ENCODE measurements at places on chromosomes 7 and 10. TPM values are rescaled to one million over a fixed set of nuclear protein-coding genes. Genes with fewer than 3 reads are reported as not detected.
A peak's percentile ranks its signal among the peaks of the same experiment; 100 is the strongest.

DNA sequence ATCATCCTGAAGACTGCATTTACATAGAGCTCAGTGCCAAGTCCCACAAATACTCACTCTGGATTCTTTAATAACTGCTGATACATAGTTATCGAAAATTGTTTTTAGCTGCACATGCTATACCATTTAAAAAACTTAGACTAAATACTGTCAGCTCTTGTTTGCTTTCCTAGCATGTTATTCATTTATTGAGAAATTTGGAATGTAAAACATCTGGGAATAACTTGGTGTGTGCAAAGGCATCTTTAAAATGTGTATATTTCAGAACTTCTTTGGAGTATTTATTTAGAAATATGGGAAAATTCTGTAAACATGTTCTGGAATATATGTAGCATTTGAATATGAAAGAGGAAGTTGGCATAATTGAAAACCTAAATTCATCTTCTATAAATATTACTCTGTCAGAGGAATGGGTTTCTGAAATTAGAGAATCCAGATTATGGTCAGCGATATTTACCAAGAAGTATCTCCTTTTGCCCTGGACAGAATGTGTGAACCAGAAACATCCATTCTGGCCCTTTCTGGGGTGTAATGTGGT is 119.7 kb downstream of the ARID5B start:
- DNase-seq, result no peak

- DNase-seq, result no peak
Observed at GRCh38 chr7:40470091-40470592, 335.3 kb downstream of the SUGCT start.

GRCh38 chr10:49079499-49079898 is 35.8 kb downstream of the VSTM4 start:
- no peak for DNase-seq

Gene TAS2R41
- 0.46 TPM for total RNA-seq

Gene PLAC9
- total RNA-seq, result not detected

DNA sequence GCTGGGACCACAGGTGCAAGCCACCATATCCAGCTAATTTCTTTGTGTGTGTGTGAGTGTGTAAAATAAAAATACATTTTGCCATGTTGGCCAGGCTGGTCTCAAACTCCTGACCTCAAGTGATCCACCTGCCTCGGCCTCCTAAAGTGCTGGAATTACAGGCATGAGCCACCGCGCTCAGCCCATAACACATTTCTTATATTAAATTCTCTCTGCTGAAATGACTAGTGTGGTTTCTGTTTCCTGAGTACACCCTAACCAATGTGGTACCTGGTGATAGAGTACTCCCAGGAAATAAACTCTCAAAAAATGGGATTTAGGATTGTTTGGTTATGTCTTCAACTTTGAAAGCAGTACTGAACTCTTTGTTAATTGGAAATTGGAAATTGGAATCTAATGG is 19.4 kb upstream of the FHIP2A start:
- no peak for DNase-seq

GRCh38 chr7:8490391-8491045 is 57.1 kb downstream of the NXPH1 start:
- no peak for DNase-seq

DNA sequence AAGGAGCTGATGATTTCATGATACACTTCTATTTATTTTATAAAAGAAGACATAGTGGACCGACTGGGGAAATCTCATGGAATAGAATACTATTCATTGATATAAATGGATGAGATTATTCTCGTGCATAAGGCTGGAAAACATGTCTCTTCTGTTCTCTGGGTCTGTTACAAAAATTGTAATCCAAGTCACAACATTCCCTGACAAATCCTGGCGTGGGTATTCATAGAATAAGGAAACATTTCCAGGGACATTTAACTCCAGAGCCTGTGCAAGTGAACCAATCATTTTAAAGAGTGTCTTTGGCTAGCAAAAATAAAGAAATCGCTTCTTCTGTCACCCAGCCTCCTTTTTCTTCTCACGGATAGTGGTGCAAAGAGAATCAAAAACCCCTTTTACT is 1148.5 kb upstream of the AUTS2 start:
- no peak for DNase-seq

GRCh38 chr7:73533742-73534141 is 11.6 kb upstream of the BAZ1B start:
- no peak for DNase-seq

- DNase-seq, result no peak
Observed at GRCh38 chr7:91596287-91596686, 284.2 kb downstream of the MTERF1 start.

- DNase-seq, result no peak
Observed at GRCh38 chr7:50605059-50605458, 39.9 kb upstream of the DDC start.

DNA sequence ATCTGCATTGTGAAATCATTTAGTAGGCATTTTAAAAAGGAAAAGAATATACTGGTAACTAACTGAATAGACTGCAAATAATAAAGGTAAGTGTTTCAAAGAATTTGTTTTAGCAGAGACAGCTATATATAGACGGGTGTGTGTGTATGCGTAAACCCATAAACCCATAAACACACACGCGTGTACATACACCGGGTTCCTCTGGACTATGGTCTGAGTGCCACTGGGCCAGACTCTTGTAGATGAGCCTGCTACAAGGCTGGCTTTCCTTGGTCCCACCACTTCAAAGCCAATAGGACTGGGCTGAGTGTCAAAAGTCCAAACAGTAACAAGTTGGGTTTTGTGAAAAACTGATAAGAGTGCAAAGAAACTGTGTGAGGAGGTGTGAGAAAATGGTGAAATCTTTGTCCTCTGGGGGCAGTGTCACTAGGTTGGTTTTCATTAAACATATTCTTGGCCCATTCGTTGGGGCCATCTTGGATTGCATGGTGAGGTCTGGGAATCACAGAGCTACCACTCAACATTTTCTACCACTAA is 39.8 kb downstream of the GNA12 start:
- no peak for DNase-seq

- peak; percentile 12 for DNase-seq
Observed at GRCh38 chr7:66043681-66044497, 31.7 kb upstream of the ASL start.

Gene GDF2
- not detected for total RNA-seq

DNA sequence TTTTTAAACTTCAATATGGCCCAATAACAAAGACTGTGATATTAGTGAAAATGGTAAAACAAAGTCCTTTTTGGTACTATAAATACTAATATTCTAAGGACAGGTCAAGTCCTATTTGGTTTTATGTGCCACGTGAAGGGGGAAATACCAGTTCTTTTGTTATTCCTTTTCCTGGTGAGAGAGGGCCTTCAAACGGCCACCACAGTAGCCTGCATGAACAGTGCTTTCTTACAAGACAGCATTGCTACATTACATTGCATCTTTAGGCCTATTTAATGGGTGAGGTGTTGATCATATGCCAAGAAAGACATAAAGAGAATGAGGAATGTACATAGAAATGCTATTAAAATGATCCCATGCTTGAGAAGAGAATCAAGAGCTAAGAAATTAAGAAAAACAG is 214.8 kb downstream of the LRRTM3 start:
- DNase-seq, result no peak

GRCh38 chr7:127239814-127240213 is 12.9 kb downstream of the GRM8 start:
- no peak for DNase-seq

- DNase-seq, result no peak
Observed at GRCh38 chr10:127694580-127695193, 42.3 kb upstream of the FOXI2 start.

Gene TMEM139
- total RNA-seq, result 0.66 TPM

DNA sequence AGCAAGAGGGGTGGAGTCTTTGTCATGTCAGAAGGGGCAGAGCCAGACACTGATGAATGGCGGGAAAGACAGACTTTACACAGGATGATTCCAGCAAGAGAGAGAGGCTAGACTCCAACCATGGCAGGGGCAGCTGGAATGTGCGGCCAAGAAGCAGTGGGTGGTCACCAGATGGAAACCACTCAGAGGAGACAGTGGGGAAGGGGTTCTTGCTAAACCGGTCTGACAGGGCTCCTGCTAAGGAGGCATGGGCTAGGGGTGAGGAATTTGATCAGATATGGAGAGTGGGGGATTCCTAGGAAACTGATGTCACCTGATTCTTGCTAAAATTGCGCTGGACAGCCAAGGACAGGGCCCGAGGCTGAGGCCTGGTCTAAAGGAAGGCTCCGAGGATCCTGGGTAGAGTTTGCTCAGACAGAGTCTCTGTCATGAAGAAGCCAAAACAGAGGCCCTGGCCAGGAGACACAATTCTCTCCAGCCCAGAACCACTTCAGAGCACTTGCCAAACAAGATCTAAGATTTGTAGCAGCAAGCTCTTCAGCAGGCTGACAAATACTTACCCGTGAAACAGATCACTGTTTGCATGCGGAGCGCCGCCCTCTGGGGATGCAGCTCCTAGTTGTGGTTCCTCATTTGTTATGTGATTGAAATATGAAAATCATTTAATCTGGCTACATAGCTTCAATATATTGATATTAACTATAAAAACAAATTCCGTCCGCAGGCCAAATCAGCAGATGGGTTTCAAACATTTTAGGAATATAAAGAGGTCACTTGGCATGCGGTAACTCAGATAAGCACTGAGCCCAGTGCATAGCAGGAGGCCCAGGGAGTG is 377.0 kb downstream of the TCERG1L start:
- DNase-seq, result no peak

- DNase-seq, result no peak
Observed at GRCh38 chr10:7458556-7458955, 47.7 kb upstream of the SFMBT2 start.

GRCh38 chr7:121605317-121605680 is 209.2 kb upstream of the FAM3C start:
- no peak for DNase-seq

GRCh38 chr10:95782318-95782717 is 26.4 kb downstream of the ENTPD1 start:
- DNase-seq, result no peak

Gene WNT2
- total RNA-seq, result not detected

DNA sequence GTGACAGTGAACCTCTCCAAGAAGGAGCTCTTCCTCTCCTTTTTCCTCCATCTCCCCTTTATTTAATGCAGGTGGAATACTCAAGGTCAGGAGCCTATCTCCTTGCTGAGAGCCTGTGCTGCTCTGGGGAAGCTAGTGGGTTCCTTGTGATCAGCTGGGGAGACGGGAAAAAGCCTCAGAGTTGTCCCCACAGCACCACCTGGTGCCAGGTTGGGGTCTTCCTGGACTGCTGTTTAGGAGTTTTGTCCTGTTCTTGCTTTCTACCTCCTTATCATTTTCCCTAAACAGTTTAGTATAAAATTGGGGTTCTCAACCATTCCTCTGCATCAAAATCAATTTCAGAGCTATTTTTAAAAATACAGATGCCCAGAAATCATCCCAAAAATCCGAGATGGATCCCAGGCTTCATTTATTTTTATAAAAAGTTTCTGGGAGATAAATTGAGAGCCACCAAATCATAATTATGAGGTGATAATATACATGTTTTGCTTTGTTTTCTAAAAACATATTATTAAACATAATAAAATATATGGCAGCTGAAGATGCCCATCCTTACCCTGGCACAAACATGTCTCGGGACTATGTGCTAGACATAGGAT is 44.3 kb downstream of the MACC1 start:
- DNase-seq, result no peak

Gene FBXO24
- total RNA-seq, result 1.7 TPM

DNA sequence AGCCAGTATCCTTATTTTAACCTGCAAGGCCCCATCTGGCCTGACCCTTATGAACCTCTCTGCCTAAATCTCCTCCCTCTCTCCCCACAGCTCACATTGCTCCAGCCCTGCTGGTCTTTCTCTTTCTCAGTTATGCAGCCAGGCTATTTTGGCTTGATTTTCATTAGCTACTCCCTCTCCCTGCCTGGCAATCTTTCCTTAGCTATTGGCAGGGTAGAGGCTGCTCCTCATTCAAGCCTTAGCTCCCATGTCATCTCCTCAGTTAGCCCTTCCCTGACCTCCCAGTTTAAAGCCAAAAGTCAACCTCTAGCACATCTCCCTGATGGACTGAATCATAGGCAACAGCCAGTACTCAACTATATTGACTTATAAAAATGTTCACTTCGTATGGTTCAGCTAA is 214.4 kb upstream of the CELF2 start:
- no peak for DNase-seq

- no peak for DNase-seq
Observed at GRCh38 chr7:96347471-96347870, 25.6 kb upstream of the SLC25A13 start.

- DNase-seq, result no peak
Observed at GRCh38 chr10:83536426-83536825, 602.9 kb upstream of the GHITM start.

DNA sequence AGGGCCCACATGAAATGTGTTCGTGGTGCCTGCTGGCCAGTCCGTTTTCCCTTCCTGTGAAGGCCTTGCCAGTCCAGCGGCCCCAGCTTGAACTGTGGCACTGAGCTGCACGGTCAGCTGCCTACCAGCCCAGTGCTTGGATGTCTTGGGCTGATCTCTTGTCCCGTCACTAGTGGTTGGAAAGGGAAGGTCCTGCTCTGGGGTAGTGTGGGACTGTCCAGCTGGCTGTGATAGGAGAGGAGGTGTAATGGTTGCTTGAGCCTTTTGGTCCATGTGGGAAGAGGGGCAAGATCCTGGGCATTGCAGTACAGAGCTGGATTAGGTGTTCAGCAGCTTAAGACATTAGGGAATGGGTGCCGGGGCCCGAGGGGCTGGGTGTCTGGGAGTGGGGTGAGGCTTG is 15.0 kb downstream of the BUD23 start:
- no peak for DNase-seq

GRCh38 chr7:7157177-7157886 is 25.0 kb upstream of the C1GALT1 start:
- DNase-seq, result peak; percentile 56

GRCh38 chr7:2863461-2864066 is 19.5 kb upstream of the GNA12 start:
- peak; percentile 50 for DNase-seq

Gene CHST12
- total RNA-seq, result 20.3 TPM

GRCh38 chr10:33666686-33667480 is 332.4 kb upstream of the NRP1 start:
- no peak for DNase-seq

Gene TBC1D12
- total RNA-seq, result not detected

DNA sequence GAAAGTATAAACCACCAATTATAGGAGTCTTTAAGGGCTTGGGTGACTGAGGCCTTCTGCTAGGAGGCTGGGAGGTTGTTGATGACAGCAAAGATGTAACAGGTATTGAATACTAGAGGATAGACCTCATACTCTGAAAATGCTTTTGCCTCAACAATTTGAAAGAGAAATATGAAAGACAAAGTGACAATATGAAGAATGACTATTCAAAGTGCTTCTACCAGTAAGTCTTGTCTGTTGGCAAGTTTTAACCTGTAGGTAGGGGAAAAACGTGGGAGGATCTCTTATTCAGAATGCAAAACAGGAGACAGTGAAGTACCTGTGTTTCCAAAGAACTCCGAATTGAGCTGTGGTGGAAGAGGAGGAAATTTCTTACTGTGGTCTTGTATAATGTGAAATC is 38.2 kb downstream of the GBF1 start:
- DNase-seq, result no peak

DNA sequence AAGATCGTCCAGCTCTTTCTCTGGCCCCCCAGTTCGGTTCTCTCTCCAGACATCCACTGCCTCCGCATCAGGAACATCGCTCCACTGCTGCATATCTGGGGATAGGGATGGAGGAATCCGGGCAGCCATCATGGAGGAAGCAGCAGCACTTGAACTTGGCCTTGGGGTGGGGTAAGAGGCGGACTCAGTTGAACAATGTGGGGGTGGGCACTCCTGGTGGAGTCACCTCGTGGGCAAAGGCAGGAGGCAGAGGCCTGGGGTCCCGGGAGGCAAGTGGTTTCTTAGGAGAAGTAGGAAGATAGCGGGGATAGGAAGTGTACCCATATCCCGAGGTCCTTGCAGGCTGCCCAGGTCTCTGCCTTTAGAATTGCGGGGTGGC is 98.3 kb downstream of the CHST15 start:
- DNase-seq, result no peak

- no peak for DNase-seq
Observed at GRCh38 chr7:128734890-128735289, 4.3 kb upstream of the CALU start.

Measured in T-cell (primary cell).